Esophagus squamous epithelium (tissue), 5 donors: ENCODE measurements at places on chromosomes 7 and 10.

GRCh38 chr7:31776616-31777015, 89.6 kb downstream of the PPP1R17 start:
- DNase-seq: no peak

- DNase-seq: no peak
These were observed 12.3 kb upstream of the ADRB1 start for GRCh38 chr10:114031073-114031972.

DNA sequence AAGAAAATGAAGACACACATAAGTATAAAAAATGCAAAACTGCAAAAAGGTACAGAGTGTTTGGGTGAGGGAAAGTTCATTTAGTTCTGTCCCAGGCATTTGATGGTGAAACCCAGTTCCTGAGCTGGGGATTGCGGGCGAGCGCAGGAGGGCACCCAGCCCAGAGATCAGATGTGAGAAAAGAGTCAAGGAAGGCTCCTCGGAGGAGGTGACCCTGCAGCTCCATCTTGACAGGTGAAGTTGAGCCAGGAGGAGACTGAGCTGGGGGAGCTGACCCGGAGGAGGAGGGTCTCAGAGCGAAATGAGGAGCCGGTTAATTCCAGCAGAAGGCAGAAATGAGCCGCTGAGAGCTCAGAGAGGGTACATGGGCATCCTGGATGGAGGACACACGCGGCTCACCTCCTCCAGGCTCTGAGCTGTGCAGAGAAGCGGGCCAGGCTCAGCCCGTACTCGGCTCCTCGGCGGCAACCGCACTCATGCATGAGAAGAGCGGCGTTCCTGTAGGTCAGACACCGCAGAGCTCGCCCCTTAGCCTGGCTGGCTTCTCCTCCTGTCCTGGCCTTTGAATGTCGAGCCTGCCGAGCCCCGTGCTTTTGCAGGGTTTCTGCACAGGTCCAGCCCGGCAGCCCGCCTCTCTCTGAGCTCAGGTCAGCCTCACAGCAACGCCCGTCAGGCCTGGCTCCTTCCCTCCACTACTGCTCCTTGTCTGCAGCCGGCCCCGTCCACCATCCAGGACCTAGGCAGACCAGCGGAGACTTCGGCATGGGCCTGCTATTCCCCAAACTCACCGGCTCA, 9.5 kb upstream of the RAMP3 start:
- no peak for DNase-seq

GRCh38 chr7:37448011-37448635, 541 bp downstream of the ELMO1 start:
- DNase-seq: no peak

- no peak for DNase-seq
These were observed 1.8 kb downstream of the ZMIZ2 start for GRCh38 chr7:44750424-44750823.

- DNase-seq: no peak
These were observed 3.6 kb upstream of the TBX20 start for GRCh38 chr7:35257251-35258124.

DNA sequence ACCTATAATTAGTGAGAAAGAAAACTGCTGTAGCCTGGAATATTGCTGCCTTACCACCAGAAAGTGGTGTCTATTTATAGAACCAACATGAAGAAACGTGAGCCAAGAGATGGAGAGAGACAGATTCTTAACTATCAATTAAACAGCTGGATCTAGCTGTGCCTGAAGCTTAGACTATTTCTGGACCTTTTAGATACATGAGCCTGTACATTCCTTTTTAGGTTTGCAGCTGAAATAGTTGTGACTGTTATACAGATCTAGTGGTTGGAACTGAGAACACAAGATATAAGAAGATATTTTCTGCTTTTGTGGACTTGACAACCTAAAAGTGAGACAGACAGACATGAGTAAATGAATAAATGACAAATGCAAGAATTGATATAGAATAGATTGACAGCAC, 73.4 kb downstream of the CDK14 start:
- no peak for DNase-seq

DNA sequence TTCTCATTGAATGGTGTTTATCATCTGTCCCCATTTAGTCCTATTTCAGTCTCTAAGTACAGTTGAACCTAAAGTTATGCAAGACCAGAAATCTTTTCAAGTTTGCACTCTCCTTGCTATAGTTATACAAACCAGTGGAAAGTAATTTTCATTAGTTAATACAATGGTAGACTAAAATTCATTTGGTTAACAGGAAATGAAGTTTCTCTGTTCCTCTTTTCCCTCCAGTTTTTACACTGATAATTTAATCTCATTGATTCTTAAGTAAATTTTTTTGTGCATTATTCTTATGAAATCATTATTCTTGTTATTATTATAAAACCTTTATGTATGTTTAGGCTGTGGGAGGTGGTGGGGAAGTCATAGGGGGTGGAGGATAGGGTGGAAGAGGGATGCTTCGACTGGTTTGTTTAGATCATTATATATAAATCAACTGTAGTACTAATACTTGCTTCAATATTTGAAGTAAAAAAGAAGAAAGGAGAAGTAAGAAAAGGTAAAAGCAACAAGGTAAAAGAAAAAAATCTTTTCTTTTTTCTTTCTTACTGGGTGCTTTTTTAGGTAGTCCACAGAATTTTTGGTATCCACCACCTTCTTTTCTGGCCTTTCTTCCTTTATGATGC, 104.1 kb downstream of the GPR85 start:
- no peak for DNase-seq

DNA sequence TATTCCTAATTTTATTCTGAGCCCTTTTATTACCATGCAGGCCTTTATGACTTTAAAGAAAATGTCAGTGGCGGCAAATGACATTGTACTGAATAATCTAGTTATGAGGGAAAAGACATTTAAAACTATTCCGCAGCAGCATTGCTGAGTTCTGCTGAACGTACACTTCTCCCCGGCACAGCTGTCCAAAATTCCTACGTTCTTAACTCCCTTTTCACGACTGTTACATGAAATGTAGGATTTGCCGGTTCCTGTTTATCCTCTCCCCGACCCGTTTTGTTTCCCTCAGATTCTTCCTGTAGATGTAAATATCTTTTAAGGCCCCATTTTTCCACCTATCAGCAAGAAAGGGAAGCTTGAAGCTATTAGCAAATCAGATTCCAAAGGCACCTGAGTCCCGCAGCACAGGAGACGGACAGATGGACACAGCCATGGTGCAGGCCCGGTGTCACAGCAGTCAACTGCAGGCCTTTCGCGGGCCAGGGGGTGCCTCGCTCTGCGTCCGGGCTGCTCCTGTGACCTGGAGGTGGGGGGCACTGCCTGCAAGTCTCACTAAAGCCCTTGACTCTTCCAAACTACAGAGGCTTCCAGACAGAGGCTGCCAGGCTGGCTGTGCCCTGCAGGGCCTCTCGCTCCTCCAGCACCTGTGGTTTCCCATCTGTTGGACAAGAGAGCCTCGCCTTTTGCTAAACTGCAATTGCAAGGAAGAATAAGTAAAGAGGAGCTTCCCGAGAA, 485.0 kb upstream of the MGMT start:
- no peak for DNase-seq

GRCh38 chr7:106723398-106723797, 62.4 kb upstream of the CCDC71L start:
- no peak for DNase-seq

DNA sequence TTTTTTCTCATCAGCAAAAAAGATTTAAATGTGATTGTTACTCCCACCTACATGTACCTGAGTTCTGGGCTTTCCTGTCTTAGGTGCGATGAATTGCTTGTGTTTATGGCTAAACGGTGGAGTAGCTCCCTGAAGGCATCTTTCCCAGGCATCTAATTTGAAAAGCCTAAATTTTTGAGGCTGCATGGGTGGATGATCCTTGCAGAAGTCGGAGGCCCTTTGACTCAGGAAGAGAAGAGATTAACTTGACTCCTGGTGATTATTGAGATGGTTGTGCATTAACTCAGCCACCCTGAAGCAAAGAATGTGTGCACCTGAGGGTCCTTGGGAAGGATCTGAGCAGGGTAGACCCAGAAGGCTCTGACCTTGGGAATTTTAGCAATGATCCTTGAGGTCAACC, 155.6 kb upstream of the SEMA3C start:
- DNase-seq: no peak

GRCh38 chr7:22640269-22640668, 86.7 kb upstream of the IL6 start:
- DNase-seq: no peak

- DNase-seq: no peak
These were observed 67.2 kb downstream of the CTTNBP2 start for GRCh38 chr7:117806011-117806410.

- no peak for DNase-seq
These were observed 153.4 kb downstream of the MLLT10 start for GRCh38 chr10:21687266-21688008.

GRCh38 chr10:12006671-12007070, 35.9 kb downstream of the UPF2 start:
- DNase-seq: no peak

- DNase-seq: no peak
These were observed 90.5 kb upstream of the ARMC3 start for GRCh38 chr10:22837351-22837750.

- no peak for DNase-seq
These were observed 142.2 kb upstream of the INSYN2A start for GRCh38 chr10:127338399-127339110.

DNA sequence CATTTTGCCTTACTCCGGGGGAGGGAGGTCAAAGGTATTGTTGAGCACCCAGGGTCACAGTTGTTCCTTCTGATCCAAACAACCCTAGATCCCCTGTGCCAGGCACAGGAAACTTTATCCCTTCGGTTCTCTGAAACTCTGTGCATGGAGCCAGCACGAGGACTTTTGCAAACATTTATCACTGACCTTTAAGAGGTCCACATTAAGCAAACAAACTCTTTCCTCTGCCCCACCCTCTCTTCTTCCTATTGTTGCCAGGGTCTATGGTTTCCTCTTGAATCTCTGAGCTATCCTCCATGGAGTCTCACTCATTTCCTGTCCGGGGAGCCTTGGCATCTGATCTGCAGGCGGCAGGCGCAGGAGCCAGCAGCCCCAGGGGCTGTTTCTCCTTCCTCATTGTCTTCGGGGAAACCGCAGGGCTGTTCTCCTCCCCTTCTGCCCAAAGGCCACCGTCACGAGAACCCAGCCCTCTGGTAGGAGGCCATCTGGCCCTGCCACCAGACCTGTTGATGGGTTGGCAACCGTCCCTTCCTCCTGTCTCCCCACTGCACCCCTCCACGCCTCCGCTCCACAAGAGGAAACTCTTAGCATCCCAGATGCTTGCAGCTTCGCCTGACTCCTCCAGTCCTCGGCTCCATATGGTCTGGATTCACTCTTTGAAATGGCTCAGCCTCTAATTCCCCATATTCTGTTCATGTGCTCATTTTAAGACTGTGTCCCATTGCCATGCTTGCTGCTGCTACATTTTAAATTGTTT, 327.3 kb upstream of the NRP1 start:
- DNase-seq: peak; percentile 17

DNA sequence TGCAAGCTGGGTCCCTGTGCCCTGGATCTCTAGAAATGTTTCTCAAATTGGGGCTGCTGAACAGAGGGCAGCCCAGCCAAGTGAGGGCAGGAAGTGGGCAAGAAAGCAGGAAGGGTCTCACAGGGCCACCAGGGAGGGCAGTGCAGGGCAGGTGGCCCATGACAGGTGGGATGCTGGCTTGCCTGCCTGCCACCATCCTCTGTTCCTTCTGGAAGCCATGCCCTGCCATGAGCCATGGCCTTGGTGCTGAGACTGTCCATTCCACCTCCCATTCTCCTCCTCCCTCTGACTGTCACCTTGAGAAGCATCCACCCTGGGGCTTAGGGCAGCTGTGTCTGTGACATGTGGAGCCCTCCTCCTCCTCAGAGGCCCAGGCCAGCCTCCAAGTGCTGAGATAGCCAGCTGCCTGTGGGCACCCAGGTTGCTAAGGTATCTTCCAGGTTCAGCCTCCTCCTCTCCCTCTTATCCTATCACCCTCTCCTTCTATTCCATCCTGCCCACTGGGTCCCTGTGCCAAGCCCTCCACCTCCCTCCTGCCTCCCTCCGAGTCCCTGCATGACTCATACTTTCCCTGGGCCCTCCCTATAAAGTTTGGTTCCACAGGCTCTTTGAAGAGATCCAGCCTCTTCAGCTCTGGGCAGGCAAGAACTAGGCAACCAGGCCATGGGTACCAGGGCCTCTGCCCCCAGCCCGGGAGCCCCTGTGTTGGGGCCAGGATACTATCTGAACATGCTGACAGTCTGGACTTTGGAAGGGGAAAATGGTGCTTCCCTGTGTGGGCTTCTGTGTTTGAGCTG, 1.3 kb downstream of the VSIR start:
- DNase-seq: no peak

DNA sequence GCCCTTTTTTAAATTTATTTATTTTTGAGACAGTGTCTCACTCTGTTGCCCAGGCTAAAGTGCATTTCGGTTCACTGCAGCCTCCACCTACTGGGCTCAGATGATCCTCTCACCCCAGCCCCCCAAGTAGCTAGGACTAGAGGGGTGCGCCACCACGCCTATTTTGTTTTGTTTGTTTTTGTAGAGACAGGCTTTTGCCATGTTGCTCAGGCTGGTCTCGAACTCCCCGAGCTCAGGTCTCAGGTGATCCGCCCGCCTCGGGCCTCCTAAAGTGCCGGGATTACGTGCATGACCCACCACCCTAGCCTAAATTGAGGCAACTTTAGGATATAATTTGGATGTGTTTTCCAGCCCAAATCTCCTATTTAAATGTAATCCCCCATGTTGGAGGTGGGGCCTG, 805 bp downstream of the ZNF736 start:
- DNase-seq: no peak

GRCh38 chr10:79274279-79275104, 72.8 kb upstream of the PPIF start:
- no peak for DNase-seq

DNA sequence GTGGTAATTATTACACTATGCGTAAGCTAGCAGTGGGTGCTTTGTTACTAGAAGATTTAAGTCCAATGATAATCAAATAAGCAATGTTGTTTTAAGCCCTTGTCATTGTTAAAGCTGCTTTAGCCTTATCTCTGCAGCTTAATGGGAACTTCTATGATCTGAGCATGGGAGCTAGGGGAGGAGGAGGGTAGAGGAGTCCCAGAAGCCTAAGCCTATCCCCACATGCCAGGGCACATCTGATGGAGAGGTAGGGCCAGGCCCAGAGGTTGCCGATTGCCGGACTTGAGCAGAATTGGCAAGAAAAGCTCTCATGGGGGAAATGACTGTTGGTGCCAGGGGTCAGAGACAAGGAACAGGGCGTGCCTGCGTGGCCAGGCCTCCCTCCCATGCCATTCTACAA, 13.4 kb downstream of the CUBN start:
- DNase-seq: no peak

DNA sequence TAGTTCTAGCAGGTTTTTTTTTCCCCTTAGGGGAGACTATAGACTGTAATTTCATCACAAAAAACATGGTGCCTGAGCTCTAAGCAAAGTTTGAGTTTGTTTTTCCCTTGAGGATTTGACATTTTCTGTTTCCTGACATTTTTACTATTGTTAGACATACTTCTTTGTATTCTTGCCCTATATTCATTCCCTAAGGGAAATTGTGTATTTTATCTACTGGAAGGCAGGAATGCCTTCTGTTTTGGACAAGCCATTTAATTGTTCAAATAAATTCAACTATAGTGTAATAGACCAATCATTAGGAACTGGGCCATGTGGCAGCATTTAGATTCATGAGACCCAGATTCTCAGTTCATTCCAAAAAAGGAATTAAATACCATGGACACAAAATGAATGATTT, 335.0 kb downstream of the EXOC4 start:
- DNase-seq: no peak
